BJ (cell line): ENCODE measurements at places on chromosomes 6 and 20.

- DNase-seq, result no peak
Measured at GRCh38 chr20:36741072-36741471, 4.8 kb downstream of the NDRG3 start.

GRCh38 chr20:37426106-37426505, 80.2 kb downstream of the SRC start:
- DNase-seq, result no peak

- DNase-seq, result no peak
Measured at GRCh38 chr6:33993091-33993490, 152.8 kb downstream of the GRM4 start.

GRCh38 chr6:57183336-57183735, 11.2 kb downstream of the BAG2 start:
- DNase-seq, result no peak

GRCh38 chr6:161369339-161369738, 95.5 kb upstream of the AGPAT4 start:
- DNase-seq, result peak; percentile 7

GRCh38 chr6:37052027-37052628, 46.7 kb downstream of the FGD2 start:
- DNase-seq, result no peak
